ENCODE measurements at places on chromosomes 3 and 15. TPM values are rescaled to one million over a fixed set of nuclear protein-coding genes. Genes with fewer than 3 reads are reported as not detected.

The ROPN1B gene
- total RNA-seq, result 17.7 TPM

The GOLGA6B gene
- not detected for total RNA-seq

The AGTR1 gene
- 17.3 TPM for total RNA-seq

The SERINC4 gene
- 0.16 TPM for total RNA-seq

The NAA50 gene
- total RNA-seq, result 140 TPM

The CIDEC gene
- 153 TPM for total RNA-seq

The TMCO5A gene
- total RNA-seq, result not detected
